OCI-M1 (cell line): ENCODE measurements at places on chromosomes 6 and 20.

GRCh38 chr6:28383235-28384142 is 16.1 kb downstream of the ZSCAN12 start:
- DNase-seq: peak; percentile 98

GRCh38 chr6:134658596-134658995 is 291.3 kb downstream of the ALDH8A1 start:
- DNase-seq: no peak

GRCh38 chr20:41003143-41003935 is 25.3 kb upstream of the TOP1 start:
- DNase-seq: peak; percentile 55

- no peak for DNase-seq
Observed at GRCh38 chr6:41470331-41471063, 75.7 kb upstream of the FOXP4 start.

DNA sequence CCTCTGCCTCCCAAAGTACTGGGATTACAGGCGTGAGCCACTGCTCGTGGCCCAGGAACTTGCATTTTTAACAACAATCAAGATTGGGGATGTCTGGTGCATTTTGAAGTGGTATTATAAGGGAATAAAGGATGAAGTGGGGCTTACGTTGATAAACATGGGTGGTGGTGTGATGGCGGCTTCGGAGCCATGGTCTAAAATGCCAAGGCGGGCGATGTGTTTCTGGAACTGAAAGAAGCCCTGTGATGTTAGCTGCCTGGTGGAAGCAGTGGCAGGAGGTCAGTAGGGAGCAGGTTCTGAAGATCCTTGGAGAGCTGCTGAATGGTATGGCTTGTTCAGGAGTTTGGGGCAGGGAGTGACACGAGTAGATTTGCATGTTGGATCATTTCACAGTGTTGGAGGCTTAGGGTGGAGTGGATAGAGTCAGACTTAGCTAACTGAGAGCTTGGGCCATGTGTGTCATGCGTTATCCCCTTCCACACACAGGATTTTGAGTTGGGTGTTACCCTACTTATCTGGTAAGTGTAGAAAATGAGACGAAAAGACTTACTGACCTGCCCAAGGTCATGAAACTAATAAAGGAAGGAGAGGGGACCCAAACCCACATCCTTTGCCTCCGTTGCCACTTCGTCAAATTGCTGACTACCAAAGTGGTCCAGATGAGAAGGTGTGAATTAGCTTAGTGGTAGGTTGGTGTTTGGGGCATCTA is 1.5 kb downstream of the NELFCD start:
- no peak for DNase-seq

DNA sequence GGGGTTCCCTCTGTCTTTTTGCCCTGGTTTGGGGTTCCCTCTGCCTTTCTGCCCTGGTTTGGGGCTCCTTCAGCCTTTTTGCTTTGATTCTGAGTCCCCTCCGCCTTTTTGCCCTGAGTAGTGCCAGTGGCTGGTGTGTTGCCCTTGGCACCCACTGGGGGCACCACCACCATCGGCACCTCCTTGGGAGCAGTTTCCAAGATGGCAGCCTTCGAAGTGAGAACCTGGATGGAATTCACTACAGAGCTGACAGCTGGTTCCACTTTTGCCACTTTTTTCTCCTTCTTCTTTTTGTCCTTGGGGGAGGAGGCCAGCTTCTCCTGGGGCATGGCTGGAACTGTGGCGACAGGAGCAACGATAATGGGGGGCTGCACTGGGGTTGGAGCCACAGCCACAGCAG is 22.2 kb downstream of the RRBP1 start:
- no peak for DNase-seq

DNA sequence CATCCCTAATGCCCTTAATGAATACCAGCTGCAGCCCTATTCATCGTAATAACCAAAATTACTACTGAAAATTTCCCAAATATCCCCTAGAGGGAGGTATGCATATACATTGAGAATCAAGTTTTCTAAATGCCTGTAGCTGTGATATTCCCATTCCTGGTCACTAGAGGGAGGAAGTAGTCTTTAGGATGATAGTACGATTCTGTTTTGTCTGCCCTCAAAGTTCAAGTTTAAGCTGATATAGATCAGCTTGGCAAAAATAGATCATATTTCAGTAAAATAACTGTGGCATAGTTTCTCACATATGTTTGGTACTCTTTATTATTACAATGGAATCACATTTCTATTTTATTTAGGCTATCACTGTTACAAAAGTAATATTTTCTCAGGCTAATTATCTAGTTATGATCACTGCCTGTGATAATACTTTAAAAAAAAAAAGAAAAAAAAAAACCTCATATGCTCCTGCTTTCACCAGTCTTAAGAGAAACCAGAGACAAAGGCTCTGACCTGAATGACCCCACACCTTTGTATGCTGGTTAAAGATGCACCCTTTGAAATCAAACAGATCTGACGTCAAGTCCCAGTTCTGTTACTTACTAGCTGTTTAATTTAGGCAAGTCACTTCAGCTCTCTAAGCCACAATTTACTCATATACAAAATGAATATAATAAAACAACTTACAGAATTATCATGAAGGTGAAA is 11.0 kb downstream of the TSPYL1 start:
- DNase-seq: peak; percentile 93

DNA sequence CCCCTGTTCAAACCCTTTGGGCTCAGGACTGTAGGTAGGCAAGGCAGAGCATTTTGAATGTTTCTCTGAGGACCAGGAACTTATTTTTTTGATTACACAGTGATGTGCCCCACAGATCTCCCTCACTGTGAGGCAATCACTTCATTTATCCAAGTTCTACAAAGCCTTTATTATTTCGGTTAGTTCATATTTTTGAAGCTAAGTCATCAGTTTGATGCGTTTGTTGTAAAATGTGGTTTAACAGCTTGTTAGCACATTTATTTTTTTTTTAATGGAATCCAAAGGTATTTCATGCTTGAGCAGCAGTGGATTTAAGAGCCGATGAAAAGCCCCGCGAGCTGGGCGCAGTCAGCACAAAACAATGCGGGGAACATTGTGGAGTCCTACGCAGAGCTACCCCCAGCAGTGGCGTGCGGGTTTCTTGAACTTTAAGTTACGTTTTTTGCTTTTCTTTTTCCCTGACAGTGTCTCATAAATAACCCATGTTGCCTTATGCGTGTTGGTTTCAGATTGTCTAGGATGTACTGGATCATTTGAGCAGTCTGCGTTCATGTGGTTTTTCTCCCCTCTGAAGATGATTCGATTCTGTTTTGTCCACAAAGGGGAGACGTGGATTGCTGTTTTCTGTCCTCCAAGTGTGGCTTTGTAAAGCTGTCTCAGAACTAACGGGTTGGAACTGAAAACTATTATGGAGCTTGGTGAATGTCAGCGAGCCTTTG is 233.6 kb upstream of the BMP2 start:
- no peak for DNase-seq

GRCh38 chr6:129732034-129732433 is 22.1 kb upstream of the ARHGAP18 start:
- peak; percentile 68 for DNase-seq

DNA sequence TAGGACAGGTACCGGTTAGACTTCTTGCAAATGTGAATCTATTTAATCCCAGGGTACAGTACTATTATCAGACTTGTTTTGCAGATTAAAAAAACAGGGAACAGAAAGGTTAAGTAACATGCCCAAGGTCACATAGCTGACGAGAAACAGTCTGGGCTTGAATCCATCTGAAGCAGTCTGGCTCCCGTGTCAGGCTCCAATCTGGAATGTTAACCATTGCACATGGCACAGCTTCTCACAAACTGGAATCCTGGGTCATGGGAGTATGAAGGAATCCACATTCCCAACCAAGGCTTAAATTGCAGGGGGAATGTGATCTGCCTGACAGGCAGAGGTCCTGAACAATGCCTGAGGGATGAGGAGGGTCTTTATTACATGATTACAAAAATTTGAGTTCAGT is 187.5 kb upstream of the SPTLC3 start:
- no peak for DNase-seq

- peak; percentile 68 for DNase-seq
Observed at GRCh38 chr6:34390531-34391472, 1.7 kb downstream of the NUDT3 start.

DNA sequence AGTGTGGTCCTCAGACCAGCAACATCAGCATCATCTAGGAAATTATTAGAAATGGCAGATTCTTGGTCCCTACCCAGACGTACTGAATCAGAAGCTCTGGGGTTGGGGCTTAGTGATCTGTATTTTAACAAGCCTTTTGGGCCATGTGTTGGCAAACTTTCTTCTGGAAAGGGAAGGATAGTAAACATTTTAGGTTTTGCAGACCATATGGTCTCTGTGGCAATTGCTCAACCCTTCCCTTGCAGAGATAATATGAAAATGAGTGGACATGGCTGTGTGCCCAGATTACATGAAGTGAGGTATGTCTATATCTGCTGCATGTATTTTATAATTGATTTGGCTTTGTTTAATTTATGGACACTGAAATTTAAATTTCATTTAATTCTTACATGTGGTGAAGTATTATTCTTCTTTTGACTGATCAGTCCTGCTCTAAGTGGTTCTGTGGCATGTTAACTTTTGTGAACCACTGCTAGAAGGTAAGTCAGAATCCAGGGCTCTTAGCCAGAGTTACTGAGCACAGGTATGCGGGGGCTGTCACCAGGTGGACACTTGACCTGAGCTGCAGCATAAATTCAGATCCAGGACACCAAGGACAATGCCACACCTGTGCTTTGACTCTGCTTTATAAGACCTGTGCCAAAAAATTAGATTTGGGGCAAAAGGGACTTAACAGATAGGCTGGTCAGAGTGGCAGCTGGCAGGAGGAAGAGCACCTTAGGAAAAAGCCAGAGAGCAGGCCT is 43.2 kb downstream of the LY86 start:
- DNase-seq: peak; percentile 47

DNA sequence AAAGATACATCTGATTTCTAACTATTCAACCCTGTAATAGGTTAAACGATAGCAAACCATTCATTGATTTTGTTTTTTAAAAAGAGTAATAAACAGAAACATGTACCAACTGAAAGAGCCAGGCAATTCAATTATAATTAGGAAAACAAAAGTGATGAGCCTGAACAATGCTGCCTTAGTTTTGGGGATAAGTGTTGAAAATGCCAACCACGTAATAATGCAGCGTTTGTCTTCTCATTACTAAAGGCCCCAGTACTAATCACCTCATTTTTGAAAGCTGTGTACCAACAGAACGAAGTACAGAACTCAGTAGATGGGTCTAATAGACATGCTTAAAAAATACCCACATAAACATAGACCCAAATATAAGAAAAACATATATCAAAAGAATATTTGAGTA is 663.6 kb upstream of the CHD6 start:
- no peak for DNase-seq

- peak; percentile 46 for DNase-seq
Observed at GRCh38 chr6:11155589-11155988, 44.1 kb upstream of the ERVFRD-1 start.

GRCh38 chr6:70886661-70887060 is 70.2 kb downstream of the B3GAT2 start:
- DNase-seq: no peak
